ENCODE measurements at places on chromosomes 11 and 22.

- no peak for DNase-seq
Observed at GRCh38 chr22:44186121-44186510, 5.4 kb downstream of the PARVG start.

DNA sequence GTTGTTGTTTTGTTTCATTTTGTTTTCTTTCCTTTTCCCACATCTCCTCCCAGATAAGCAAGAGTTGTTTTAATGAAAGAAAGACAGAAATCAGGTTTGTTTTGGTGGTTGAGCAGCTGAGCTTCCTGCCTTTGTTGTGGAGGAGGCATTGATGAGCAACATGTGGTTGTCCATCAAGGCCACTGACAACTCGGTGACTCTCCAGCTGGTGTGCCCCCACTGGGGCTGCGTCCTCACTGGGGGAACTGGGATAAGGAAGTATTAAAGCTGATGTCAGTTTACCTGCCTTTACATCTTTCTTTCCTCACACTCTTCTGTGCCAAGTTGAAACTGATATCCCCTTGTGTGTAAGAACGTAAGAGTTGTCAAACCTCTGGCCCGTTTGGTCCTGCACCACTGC is 5.9 kb downstream of the VPS26B start:
- no peak for DNase-seq

DNA sequence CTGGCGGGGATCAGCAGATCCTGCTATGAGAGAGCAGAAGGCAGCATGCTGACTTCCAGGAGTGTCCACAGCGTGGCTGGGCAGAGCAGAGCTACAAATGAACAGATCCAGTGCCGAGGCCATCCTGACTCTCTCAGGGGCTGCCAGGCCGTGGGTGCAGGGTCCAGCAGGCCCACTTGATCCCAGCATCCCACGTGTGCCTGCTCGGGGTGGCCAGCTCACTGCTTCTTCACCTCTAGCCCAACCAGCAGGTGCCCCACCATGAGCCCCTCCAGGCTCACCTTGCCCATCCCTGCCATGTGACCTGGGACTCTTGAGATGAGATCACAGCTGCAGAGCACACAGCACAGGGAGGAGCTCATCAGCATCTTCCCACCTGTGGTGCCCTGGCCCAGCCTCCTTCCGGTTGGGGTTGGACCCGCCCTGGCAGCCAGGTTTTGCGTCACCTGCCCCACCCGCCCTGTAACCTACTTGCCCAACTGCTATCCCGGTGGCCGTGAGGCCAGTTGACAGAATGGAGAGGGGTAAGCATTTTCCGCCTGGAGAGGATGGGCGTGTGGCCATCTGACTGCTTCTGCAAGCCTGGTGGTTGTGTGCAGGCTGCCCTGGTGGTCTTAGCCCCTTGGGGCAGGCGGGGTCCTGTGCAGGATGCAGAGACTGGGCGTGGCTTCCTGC is 11.0 kb downstream of the TANGO2 start:
- no peak for DNase-seq

GRCh38 chr11:64226507-64227051 is 505 bp downstream of the NUDT22 start:
- DNase-seq, result peak; percentile 62

GRCh38 chr11:43493431-43493830 is 134.7 kb downstream of the TTC17 start:
- no peak for DNase-seq

DNA sequence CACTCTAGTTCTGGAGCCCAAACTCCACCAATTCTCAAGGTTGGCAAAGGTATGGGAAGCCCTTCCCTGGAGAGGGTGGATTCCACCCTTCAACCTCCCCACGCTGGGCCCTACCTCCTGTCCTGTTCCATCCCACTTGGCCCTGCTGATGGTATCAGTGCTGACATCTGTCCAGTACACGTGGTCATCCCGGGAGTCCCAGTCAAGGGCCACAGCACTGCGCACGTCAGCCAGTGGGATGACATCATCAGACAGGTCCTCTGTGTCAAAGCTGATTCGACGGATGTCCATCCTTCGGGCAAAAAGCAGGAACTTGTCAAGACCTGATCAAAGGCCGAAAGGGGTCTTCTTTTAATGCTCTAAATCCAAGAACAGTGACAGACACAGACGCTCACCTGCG is 32.1 kb downstream of the LRP4 start:
- no peak for DNase-seq

DNA sequence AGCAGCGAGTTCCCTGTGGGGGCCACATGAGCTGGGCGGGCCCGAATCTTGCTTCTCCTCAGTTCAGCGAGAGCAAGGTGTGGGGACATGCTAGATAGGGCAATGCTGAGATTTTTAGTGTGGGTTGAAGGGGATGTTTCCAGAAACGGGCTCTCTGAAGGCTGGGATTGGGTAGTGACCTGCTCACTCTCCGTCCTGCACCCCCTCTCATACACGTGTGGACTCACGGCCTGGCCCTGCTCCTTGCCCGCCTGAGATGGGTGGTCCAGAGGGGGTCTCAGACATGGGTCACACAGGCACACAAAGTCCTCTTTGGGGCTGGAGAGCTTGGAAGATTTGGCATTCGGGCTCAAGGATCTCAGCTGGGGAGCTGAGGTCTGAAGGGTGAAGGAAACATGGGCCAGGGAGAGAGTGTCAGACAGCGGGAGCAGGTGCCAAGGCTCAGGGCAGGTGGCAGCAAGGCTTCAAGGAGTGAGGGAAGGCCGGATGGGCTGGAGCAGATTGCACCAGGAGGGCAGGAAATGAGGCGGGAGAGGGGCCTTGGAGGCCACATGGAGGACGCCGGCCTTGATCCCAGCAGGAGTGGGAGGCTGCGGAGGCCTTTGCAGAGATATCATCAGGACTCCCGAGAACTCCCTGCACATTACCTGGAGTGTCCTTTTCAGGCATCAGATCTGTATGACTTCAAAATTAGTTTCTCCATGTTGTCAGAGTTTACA is 74.1 kb downstream of the PARVB start:
- no peak for DNase-seq

DNA sequence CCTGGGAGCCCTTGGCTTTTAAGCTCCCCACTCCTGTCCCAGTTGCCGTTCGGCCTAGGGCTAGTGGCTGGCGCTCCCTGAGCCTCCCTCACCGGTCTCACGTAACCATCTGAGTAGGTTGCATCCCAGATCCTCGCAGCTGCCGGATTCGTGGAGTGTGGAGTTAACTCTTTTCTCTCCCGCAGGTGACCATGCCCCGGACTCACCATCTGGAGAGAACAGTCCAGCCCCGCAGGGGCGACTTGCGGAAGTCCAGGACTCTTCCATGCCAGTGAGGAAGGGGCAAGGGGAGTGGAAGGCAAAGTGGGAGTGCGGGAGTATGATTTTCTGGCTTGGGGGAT is 902 bp downstream of the MUS81 start:
- no peak for DNase-seq

- no peak for DNase-seq
Observed at GRCh38 chr11:101944923-101945322, 28.6 kb upstream of the ANGPTL5 start.

- no peak for DNase-seq
Observed at GRCh38 chr11:74683279-74683871, 47.9 kb downstream of the CHRDL2 start.

- peak; percentile 82 for DNase-seq
Observed at GRCh38 chr11:66466225-66467033, at the start of gene PELI3. Gene PELI3 (plus strand): TSS chr11:66466905. CDS start chr11:66468129, 1,224 bp downstream.
